Mesothelial cell of epicardium (in vitro differentiated cells): ENCODE measurements at places on chromosomes 13 and 19. TPM values are rescaled to one million over a fixed set of nuclear protein-coding genes. Genes with fewer than 3 reads are reported as not detected.

Gene UBAC2
- total RNA-seq: 61.8 to 64.3 TPM (median 62.3 TPM) in 3 replicates

Gene OR7C1
- not detected in 3 replicates for total RNA-seq

DNA sequence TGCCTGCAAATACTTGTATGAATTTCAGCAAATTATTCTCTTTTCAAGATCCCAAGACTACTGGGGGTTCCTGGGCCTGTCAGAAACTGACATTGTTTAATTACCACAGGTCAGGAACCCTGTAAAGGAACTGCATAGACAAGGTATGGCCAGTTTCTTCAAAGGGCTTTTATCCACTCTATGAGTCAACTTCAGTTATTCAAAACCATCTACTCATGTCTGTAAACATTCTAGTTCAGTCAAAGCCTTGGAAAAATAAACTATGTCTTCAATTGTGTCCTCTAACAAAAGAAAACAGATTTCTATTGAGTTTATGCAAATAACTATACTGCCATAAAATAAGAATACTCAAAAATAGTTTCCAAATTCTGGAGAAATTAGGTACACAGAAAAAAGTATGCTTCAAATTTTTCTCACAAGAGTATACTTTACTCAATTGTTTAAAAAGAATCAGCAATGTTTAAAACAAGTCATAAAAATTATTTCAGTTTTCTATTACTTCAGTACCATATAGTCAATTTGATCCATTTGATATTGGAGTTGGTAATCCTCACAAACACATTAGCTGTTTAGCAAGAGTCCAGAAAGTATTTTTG is 486.4 kb upstream of the PCDH20 start:
- H3K4me1 ChIP-seq: no peaks in the 10 kb centered on the region
- no peaks in the 10 kb centered on the region for H3K27me3 ChIP-seq
- no peak overlapping the region for H3K4me3 ChIP-seq
- no peak for DNase-seq

GRCh38 chr13:79312340-79312855 is 93.7 kb downstream of the RBM26 start:
- no peak for DNase-seq
- H3K27ac ChIP-seq: peak overlapping the region; percentile 43
- no peaks in the 10 kb centered on the region for H3K27me3 ChIP-seq
- H3K4me1 ChIP-seq: peaks cover 16% of the 10 kb centered on the region
- peaks cover 2% of the 10 kb centered on the region for H3K36me3 ChIP-seq

GRCh38 chr19:14699641-14700040 is 9.8 kb downstream of the ZNF333 start:
- H3K27me3 ChIP-seq: no peaks in the 10 kb centered on the region
- DNase-seq: no peak
- no peak overlapping the region for H3K4me3 ChIP-seq
- peaks cover 64% of the 10 kb centered on the region for H3K36me3 ChIP-seq
- no peak overlapping the region for H3K27ac ChIP-seq

DNA sequence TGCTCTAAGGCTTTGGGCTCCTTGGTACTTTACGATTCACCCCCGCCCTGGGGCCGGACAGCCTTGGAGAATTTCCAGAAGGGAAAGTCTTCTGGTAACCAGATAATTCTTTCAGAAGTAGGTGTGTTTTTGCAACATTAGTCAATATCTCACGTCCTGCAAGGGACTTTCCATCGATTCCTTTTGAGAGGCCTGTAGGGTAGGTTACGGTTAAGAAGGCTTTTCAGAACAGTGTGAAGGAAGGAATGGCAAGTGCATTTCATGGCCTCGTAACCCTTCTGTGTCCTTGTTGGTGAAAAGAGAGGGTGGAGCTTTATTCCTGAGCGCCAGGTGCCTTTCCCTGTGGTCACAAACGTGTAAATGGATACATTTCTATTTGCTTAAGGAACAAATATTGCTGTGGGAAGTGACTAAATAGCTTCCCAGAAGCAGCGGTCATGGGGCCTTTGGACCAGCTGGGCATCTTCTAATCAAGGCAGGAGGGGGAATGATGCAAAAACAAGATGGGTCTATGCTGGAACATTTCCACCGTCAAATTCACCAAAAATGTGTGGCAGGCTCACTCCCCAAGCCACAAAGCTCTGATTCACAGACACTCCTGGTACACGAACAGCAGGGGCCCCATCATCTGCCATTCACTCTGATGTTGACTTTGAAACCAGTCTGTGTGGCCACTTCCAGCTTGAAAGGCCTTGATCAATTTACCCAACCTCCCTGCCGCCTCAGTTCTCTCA is 99.2 kb downstream of the ANKRD10 start:
- H3K4me3 ChIP-seq: no peak overlapping the region
- DNase-seq: no peak
- H3K36me3 ChIP-seq: no peaks in the 10 kb centered on the region
- peaks cover 7% of the 10 kb centered on the region for H3K27me3 ChIP-seq

DNA sequence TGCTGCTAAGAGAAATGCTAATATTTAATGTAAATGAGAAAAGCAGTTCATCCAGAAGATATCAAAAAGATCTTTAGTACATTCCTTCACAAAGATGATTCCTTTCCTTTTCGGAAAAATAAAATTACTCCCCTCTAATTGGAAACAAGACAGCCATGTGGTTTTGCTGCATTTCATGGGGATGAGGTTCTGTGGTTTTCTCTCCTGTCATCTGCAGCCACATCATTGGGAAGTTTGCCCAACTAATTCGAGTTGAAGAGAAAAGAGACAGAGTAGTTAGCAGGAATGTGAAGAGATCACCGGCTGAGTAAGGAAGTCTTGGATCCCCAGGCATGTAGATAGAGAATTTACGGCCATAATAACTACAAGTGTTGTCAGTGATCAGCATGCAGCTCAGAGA is 122.1 kb downstream of the CYSLTR2 start:
- no peaks in the 10 kb centered on the region for H3K27me3 ChIP-seq
- peak overlapping the region; percentile 39 for H3K27ac ChIP-seq
- no peak overlapping the region for H3K4me3 ChIP-seq
- no peak for DNase-seq

DNA sequence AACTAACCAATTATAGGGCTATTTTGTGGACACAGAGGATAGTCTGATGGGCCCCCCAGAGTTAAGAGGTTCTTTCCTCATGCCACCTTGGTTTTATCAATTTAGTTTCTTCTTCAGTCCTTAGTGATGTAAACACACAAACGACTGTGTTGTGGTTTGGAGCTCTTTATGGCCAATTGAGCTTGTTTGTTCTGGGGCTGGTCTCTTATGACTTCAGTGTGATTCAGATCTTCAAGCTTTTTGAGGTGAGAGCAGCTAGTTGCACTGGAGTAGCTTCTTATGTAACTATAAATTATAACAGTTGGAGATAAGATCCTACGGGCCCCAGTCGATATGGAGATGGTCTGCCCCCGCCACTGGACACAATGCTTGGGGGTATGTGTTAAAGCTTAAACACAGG is 22.0 kb upstream of the GJB6 start:
- DNase-seq: no peak
- no peaks in the 10 kb centered on the region for H3K36me3 ChIP-seq
- H3K27me3 ChIP-seq: peaks cover 2% of the 10 kb centered on the region

- peaks cover 12% of the 10 kb centered on the region for H3K4me1 ChIP-seq
- peaks cover 21% of the 10 kb centered on the region for H3K36me3 ChIP-seq
- peak overlapping the region; percentile 98 for H3K27ac ChIP-seq
- H3K4me3 ChIP-seq: peak overlapping the region; percentile 94
- H3K27me3 ChIP-seq: no peaks in the 10 kb centered on the region
- no peak for DNase-seq
These were observed 843 bp downstream of the ZNF610 start for GRCh38 chr19:52336791-52337381.

GRCh38 chr19:54208784-54209057 is 8.1 kb downstream of the RPS9 start:
- peak overlapping the region; percentile 94 for H3K27ac ChIP-seq
- no peak overlapping the region for H3K4me3 ChIP-seq
- H3K4me1 ChIP-seq: peaks cover 56% of the 10 kb centered on the region
- peaks cover 26% of the 10 kb centered on the region for H3K36me3 ChIP-seq

- peaks cover 15% of the 10 kb centered on the region for H3K4me1 ChIP-seq
- no peak for DNase-seq
- H3K27ac ChIP-seq: no peak overlapping the region
- H3K27me3 ChIP-seq: no peaks in the 10 kb centered on the region
- H3K36me3 ChIP-seq: peaks cover 9% of the 10 kb centered on the region
These were observed 4.3 kb downstream of the RUVBL2 start for GRCh38 chr19:48997972-48998371.

DNA sequence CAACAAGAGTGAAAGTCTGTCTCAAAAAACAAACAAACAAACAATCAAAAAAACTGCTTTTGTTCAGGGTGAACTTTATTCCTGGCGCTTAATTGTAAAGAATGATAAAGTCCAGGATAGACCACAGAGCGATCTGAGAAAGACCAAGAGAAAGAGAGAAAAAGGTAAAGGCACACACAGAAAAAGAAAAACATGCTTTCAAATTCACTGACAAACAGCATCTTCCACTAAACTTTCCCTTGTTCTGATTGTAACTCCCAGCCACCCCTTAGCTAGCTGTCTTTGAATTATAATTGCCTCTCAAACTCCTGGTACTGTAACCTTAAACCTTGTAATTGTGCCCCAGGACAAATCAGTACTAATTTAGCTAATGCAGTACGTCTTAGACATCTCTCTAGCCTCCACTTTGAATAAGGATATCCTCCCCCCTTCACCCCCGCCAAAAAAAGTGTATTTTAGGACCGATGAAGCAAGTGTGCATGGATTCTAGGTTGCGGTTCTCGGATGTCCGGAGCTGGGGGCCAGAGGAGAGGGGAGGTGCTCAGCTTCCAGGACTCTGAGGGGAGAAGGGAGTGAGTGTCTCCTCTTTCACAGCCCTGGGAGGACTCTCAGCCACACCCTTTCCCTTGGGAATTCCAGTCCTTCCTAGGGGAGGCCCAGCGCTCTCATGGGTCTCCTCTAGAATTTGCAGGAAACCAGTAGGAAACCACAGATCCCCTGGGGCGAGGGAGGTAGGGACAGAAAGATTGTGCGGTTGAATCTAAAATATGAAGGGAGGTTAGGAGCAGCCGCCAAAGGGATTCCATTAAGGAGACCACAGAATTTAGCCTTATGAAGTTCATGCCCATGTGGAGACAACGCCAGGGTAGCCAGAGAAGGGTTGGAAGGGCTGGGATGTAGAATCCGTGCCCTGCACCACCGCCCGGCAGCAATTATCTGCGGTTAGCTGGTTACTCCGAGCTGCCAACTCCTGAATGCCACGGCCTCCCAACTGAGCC is 19.7 kb downstream of the ZNF536 start:
- no peak for DNase-seq
- H3K27ac ChIP-seq: no peak overlapping the region
- H3K27me3 ChIP-seq: peaks cover 92% of the 10 kb centered on the region
- no peak overlapping the region for H3K4me3 ChIP-seq
- H3K4me1 ChIP-seq: peaks cover 9% of the 10 kb centered on the region

DNA sequence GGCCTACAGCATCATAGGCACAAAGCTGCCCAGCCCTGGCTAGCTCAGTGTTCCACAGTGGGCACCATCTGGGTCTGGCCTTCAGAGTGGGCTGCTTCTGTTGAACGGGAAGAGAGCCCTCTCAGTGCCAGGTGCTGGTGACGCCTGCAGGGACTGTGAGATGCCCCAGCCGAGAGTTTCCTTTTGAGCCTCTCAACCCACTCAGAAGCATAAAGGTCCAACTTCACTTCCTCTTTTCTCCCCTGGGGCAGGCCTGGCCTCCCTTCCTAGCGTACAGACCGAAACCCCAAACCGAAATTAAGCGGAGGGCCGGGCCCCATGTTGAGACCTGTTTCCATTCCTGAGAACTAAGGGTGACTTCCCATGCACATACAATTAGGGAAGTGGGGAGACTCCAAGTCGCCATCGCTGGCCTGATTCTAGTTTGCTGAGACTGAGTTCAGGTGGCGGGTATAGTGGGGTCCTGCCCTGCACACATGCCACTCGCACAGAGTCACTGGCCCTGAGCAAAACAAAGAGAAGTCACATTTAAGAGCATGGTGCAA is 6.9 kb downstream of the RAB8A start:
- no peak for DNase-seq
- H3K4me3 ChIP-seq: no peak overlapping the region
- no peak overlapping the region for H3K27ac ChIP-seq
- H3K27me3 ChIP-seq: no peaks in the 10 kb centered on the region
- peaks cover 14% of the 10 kb centered on the region for H3K36me3 ChIP-seq

DNA sequence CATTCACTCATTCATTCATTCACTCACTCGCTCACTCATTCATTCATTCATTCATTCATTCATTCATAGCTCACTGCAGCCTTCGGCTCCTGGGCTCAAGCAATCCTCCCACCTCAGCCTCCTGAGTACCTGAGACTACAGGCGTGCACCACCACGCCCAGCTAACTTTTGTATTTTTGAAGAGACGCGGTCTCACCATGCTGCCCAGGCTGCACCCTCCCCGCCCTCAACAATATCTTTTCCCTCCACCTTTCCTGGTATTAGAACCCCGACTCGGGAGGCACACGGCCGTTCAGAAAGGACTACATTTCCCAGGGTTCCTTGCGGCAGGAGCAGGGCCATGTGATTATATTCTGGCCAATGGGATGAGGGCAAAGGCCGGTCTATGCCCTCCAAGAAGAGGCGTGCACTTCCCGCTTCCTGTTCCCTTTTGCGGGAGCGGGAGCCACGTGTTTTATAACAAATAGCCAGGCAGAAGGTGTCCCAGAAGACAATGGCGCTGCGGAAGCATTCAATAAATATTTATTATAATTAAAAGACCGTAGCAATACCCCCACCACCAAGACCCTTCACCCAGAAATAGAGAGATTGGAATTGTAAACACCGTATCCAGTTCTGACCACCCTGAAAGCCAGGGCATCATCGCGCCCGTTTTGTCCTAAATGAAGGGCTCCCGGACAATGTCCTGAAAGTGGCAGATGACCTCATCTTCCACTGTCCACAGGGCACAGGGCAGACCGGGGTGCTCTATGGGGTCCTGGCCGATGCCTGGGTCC is 15.9 kb downstream of the TICAM1 start:
- no peaks in the 10 kb centered on the region for H3K27me3 ChIP-seq
- peaks cover 13% of the 10 kb centered on the region for H3K36me3 ChIP-seq
- peaks cover 3% of the 10 kb centered on the region for H3K4me1 ChIP-seq
- peak overlapping the region; percentile 64 for H3K4me3 ChIP-seq
- DNase-seq: peak; percentile 65
- H3K27ac ChIP-seq: no peak overlapping the region

DNA sequence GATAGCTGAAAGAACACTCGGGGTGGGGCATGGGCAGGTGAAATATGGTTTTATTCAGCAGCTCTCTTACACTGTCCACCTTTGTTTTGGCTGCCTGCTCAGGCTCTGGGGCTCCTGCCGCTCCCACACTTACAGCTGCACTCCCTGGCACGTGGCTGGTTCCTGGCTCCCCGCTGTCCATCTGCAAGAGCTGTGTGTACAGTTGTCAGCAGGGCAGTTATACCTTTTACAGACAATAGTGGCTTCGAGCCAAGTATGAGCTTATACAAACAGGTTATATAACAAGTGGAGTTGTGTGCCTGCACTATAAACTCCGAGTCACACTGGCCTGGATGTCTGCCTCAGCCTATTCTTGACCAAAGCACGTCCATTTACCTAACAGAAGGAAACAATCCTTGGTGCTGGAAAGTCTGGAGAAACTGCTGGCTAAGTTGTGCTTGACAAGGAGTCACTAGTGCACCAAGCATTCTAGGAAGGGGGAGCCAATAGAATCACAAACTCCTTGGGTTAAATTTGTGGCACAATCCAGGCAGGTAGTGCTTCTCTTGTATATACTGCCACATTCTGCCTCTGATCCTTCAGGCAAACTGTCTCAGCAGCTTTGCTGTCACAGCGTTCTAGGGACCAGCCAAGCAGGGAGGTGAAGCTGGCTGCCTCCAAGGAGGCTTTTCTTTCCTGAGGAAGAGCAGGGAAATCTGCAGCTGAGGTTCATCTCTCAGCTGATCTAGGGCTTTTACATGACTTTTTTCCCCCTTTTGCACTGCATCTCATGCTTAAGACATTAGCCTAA is 68.2 kb downstream of the NHLRC3 start:
- H3K27ac ChIP-seq: no peak overlapping the region
- peaks cover 19% of the 10 kb centered on the region for H3K27me3 ChIP-seq
- H3K4me1 ChIP-seq: peaks cover 4% of the 10 kb centered on the region
- DNase-seq: no peak
